ENCODE measurements at places on chromosomes 3 and 15. TPM values are rescaled to one million over a fixed set of nuclear protein-coding genes. Genes with fewer than 3 reads are reported as not detected.

The SIDT1 gene
- 0.19 TPM for total RNA-seq

The TMCO5A gene
- total RNA-seq: not detected

The CLEC3B gene
- total RNA-seq: not detected

The SLITRK3 gene
- total RNA-seq: not detected

The DLL4 gene
- 0.51 TPM for total RNA-seq

The GABRA5 gene
- 103 TPM for total RNA-seq

The SPINK8 gene
- total RNA-seq: not detected

The UQCC5 gene
- total RNA-seq: 85.4 TPM

The HRG gene
- total RNA-seq: not detected

The CAMP gene
- total RNA-seq: not detected

The EFHB gene
- total RNA-seq: 0.39 TPM

The SEC22A gene
- 21.4 TPM for total RNA-seq

The BFSP2 gene
- total RNA-seq: not detected

The MUC4 gene
- total RNA-seq: not detected

The SLTM gene
- total RNA-seq: 80.6 TPM

The FANCD2OS gene
- total RNA-seq: not detected

The FSIP1 gene
- total RNA-seq: 0.51 TPM

The WDR49 gene
- total RNA-seq: not detected

The DUOX1 gene
- total RNA-seq: not detected

The CLSTN2 gene
- 0.06 TPM for total RNA-seq

The CTXN2 gene
- total RNA-seq: 0.02 TPM

The SCAANT1 gene
- total RNA-seq: not detected

The SERPINI1 gene
- 2.6 TPM for total RNA-seq

The FSTL1 gene
- 103 TPM for total RNA-seq

The MAP1A gene
- total RNA-seq: 0.99 TPM

The RTF1 gene
- total RNA-seq: 26.4 TPM

The MIX23 gene
- total RNA-seq: 57.7 TPM

The TGM4 gene
- 0.05 TPM for total RNA-seq

The IL5RA gene
- not detected for total RNA-seq

The OR4M2 gene
- total RNA-seq: not detected

The INSYN1 gene
- 2.0 TPM for total RNA-seq

The FBLN2 gene
- 1.5 TPM for total RNA-seq

The HCN4 gene
- 0.21 TPM for total RNA-seq

The ACKR2 gene
- total RNA-seq: not detected

The PRSS50 gene
- not detected for total RNA-seq

The SEMA6D gene
- not detected for total RNA-seq

The RPL22L1 gene
- total RNA-seq: 237 TPM

The PCOLCE2 gene
- total RNA-seq: 40.9 TPM

The IMPDH2 gene
- 162 TPM for total RNA-seq

The CDAN1 gene
- 7.8 TPM for total RNA-seq

The CCK gene
- total RNA-seq: 1.4 TPM

The NOX5 gene
- 0.38 TPM for total RNA-seq

The SLC6A11 gene
- 0.07 TPM for total RNA-seq

The FGD5 gene
- total RNA-seq: not detected

The ILDR1 gene
- total RNA-seq: not detected

The HTR3E gene
- not detected for total RNA-seq

The SCN10A gene
- total RNA-seq: not detected

The ATOSA gene
- 10.3 TPM for total RNA-seq

The WNT7A gene
- 0.23 TPM for total RNA-seq

The UROC1 gene
- not detected for total RNA-seq

The DISP2 gene
- total RNA-seq: 1.1 TPM

The HDC gene
- not detected for total RNA-seq

The ACTRT3 gene
- total RNA-seq: 3.2 TPM

The KBTBD8 gene
- total RNA-seq: 0.63 TPM

Data from A549 treated with DMSO at 1 μM for 4 hours (cell line).